Pancreas (tissue), 10 donors: ENCODE measurements at places on chromosomes 13 and 19.

DNA sequence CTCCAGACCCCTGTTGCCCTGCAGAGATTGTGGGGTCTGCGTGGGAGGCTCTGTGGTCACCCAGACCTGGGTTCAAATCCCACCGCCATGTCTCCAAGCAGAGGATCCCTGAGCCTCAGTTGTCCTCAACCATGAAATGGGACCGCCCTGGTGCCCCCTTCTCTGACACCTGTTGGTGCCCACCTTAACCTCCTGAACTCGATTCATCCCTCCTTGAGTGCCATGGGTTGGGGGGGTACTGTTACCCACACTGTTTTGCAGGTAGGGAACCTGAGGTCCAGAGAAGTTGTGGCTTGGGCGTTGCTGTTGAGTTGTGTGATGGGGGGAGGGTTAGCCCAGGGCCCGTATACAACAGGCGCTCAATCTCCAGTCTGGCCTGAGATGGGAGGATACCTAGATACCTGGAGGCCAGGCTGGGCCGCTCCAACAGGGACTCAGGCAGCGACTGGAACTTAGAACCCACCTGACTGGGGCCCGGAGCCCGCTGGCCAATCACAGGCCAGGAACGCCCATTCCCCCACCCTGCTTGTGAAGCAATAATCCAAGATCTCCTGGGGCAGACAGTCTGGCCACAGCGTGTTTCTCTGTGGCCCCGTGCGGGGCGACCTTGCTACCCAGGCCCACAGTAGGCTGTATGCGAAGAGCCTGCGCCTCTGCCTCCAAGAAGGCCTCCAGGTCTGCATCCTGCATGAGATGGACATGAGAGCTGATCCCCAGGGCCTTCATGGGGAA, 2.8 kb downstream of the ARID3A start:
- no peak for DNase-seq

- no peak for DNase-seq
Observed at GRCh38 chr13:66378894-66379293, 851.2 kb downstream of the PCDH9 start.

DNA sequence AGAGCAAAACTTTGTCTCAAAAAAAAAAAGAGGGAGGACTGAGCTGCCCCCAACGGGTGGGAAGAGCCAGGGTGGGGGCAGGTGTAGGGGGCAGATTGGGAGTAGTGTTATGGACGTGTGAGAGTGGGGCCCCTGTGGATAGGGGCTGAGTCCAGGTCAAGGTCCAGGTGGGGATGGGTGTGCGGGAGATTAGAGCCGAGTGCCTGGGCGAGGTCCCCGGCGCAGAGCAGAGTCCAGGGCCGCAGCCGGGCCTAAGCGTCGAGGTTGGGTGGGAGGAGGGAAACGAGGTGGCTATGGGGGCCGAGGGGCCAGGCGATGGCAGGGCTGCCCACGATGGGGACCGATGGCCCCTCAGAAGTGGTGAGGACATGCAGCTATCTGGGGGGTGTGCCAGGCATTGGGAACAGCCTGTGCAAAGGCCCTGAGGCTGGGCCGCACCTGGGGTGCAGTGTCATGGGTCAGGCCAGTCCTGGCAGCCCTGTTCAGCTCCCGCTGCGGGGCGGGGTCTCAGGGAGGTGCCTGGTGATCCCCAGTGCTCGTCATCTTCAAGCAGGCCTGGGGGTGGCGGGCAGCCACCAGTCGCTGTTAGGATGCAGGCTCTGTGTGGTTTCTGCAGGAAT, 12.3 kb upstream of the MISP start:
- DNase-seq, result no peak

- no peak for DNase-seq
Observed at GRCh38 chr19:23415034-23415433, 19.8 kb upstream of the ZNF91 start.

- DNase-seq, result no peak
Observed at GRCh38 chr13:48144413-48145035, 49.6 kb upstream of the MED4 start.
